EL (cell line): ENCODE measurements at places on chromosomes 5 and 9.

DNA sequence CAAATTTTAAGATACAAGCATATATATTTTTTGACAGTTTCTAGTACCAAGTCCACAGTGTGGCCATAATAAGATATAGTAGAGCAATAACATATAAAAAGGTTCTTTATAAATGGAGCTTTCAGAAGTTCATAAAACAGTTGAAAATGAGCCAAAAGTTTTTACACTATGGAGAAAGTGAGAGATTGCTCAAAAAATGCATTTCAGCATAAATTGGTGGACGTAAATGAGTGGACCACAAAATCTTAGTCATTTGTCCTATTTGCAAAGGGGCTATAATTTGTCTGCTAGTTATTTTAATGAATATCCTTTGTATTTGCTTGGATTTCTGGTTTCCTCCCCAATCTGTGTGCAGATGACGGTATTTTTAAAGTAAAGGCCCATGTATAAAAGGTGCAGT, 159.4 kb upstream of the DAP start:
- DNase-seq, result no peak

DNA sequence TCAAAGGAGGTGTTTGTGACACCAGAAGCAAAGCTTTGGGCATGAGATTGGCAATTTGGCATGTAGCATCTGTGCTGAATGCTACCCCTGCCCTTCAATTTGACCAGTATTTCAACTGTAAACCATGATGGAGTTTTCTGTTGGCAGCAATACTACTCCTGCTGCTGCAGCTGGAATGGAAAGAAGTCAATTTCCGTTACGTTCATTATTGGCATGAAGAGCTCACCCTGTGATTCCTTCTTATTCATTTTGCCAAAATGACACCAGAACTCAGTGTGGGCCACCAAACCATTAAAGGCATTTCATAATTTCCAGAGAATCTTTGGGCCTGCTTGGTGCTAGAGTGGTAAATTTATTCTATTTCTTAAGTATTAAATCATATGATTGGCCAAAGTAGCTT, 433.1 kb upstream of the DMAC1 start:
- DNase-seq, result no peak

GRCh38 chr9:8389531-8389930, 590.0 kb upstream of the DMAC1 start:
- no peak for DNase-seq

DNA sequence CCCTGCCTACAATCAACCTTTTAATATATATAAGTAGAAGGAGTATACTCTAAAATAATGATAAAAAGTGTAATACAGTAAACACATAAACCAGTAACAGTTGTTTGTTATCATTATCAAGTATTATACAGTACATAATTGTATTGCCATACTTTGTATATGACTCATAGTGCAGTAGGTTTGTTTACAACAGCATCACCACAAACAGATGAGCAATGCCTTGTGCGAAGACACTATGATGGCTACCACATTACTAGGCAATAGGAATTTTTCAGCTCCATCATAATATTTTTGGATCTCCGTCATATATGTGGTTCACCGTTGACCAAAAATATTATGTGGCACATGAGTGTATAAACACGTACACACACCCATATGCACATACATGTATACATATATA, 69.7 kb upstream of the APC start:
- DNase-seq, result peak; percentile 30

DNA sequence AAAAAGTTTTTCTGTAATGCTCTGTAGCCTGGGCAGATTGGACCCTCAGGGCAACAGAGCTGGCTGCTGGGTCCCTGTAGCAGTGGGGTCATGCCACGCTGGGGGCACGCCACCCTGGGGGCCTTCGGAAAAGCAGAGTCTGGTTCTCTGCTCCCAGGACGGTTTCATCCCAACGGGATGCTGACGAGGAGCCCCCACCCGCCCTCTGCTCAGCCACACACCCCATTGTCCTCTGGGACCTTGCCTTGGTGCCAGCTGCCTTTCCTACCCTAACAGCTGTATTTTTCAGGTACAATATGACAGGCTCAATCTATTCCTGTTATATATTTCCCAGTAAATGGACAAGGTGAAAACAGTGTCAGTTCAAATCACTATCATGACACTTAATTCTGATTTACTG, 29.0 kb upstream of the MVB12B start:
- DNase-seq, result no peak

DNA sequence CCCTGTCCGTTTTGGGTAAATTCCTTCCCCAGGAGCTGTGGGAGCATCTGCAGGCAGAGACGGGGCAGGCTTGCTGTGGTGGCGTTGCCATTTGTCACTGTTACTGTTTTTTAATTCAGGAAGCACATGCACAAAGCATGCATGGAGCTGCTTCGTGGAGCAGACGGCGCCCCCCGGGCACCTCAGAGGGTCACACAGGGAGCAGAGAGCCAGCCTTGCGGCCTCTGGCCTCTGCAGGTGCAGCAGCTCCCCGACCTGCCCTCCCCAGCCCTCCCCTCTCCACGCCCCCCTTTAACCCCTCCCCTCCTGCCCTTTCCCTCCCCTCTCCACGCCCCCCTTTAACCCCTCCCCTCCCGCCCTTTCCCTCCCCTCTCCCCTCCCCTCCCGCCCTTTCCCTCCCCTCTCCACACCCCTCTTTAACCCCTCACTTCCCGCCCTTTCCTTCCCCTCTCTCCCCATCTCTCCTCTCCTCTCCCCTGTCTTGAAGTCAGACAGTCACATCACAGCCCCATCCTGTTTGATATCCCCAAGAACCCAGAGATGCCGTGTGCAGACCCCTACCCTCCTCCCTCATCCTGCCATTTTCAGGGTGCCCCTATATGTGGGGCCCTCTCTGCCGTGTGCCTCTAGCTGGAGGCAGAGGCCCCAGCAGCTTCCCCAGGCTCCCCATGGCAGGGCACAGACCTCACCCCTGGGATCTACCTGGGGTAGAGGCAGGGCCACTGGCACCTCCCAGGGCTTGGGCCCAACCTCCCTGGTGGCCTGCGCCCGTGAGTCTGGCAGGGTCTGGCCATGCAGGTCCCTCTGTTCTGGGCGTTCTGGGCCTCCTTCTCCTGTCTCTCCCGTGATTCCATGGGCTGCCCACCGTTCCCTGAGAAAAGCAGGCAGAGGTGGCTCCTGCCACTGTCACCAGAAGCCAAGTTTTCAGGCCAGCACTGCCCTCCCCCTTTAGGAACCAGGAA, 29.6 kb upstream of the UBAC1 start:
- DNase-seq, result peak; percentile 73

DNA sequence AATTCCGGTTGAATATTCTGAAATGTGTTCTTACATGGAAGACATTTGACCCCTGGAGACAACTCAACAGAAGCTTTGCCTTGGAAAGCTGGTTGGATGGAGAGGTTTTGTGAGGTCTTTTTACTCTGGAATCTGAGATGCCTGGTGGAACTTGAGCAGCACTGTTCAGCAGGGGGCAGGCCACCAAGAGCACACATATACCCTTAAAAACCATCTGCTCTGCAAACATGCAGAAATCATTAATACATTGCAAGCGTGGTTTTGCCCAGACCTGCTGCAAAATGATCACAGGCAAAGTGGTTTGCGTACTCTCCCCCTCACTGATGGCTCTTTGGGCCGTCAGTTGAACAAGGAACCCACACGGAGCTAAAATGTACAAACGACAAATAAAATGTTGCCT, 32.8 kb upstream of the DAP start:
- DNase-seq, result no peak

DNA sequence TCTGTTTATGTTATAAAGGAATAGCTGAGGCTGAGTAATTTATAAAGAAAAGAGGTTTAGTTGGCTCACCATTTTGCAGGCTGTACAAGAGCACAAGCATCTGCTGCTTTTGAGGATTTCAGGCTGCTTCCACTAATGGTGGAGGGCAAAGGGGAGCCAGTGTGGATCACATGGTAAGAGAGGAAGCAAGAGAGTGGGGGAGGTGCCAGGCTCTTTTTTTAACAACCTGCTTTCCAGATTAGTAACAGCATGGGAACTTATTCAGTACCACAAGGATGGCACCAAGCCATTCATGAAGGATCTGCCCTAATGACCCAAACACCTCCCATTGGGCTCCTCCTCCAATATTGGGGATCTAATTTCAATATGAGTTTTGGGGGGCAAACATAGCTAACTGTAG, 40.4 kb downstream of the CCL28 start:
- no peak for DNase-seq

DNA sequence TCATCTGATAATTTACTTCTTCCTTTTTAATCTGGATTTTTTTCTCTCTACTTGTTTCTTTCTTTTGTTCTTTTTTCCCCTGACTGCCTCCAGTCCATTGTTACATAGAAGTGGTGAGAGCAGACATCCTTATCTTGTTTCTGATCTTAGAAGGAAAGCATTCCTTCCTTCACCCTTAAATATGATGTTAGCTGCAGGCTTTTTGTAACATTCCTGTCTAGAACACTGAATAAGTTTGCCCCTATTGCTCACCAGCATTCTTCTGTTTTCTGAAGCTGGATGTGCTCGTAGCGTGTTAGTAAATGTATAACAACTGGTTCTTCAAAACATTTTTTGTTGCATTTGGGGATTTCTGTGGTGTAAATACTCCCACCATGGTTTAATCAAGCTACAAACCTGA, 136.7 kb upstream of the NFIL3 start:
- DNase-seq, result peak; percentile 64

DNA sequence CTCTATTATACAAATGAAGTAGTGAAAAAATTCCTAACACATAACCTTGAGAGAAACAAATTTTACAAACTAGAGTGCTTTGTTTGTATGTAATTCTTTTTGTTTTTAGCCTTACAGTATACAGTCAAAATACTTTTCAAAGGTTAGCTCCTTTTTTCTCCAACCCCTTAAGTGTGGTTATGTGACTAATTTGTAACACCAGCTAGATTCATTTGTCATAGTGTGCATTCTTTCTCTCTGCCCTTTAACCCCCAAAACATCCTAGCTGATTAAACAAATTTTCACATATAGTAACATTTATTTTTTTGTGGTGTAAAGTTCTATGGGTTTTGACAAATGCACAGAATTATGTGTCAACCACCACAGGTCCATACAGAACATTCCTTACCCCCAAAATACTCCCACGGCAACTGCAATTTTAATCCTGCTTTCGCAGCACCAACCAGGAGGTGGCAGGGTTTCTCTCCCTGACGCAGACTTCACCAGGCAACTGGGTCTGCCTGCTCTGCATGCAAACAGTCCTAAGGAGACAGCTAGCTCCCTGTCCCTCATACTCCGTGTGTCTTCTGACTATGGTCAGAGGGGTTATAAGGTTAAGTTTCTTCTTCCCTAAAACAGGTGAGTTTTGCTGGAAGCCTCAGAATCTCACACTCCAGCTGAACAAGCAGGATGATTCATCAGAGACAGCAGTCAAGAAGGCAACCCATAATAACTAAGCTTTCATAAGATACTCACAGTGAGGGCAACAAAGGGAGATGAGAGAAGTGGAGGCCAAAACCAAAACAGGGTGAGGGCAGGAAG, 44.5 kb upstream of the NR5A1 start:
- DNase-seq, result peak; percentile 80

DNA sequence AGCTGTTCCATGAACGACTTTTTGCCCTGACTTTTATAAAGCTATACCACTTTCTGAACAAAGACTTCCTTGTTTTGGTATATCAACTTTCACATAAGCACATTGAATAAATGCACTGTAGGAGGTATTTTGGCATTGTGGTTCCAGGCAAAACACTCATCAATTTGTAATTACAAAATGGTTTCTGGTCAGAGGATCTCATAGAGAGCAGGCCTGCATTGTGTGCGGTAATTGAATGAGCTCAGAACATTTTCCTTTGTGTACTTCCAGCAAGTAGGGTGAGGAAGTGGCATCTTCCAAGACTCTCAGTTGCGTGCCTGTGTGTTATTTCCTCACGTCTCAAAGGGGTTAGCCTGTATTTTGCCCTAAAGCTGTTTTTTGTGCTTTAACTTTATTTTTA, 89.2 kb downstream of the PDE6A start:
- no peak for DNase-seq

GRCh38 chr5:102617191-102618187, 118.7 kb upstream of the SLCO6A1 start:
- DNase-seq, result no peak

DNA sequence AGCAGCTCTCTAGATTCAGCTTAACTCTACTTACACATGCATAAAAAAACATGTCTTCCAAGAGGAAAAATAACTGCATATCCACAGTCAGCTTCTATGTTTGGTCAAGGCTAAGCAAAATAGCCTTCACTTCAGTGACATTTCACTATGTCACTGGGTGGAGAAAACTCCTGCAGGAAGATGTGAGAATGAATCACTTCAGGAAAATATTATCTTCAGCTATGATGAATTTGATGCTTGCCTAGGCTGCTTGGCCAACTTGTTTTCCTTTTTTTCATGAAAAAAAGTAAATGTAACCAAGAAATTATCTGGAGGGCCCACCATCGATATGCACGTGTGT, 143.0 kb upstream of the ZNF608 start:
- DNase-seq, result no peak

GRCh38 chr9:77735494-77735893, 87.4 kb upstream of the GNA14 start:
- peak; percentile 30 for DNase-seq

DNA sequence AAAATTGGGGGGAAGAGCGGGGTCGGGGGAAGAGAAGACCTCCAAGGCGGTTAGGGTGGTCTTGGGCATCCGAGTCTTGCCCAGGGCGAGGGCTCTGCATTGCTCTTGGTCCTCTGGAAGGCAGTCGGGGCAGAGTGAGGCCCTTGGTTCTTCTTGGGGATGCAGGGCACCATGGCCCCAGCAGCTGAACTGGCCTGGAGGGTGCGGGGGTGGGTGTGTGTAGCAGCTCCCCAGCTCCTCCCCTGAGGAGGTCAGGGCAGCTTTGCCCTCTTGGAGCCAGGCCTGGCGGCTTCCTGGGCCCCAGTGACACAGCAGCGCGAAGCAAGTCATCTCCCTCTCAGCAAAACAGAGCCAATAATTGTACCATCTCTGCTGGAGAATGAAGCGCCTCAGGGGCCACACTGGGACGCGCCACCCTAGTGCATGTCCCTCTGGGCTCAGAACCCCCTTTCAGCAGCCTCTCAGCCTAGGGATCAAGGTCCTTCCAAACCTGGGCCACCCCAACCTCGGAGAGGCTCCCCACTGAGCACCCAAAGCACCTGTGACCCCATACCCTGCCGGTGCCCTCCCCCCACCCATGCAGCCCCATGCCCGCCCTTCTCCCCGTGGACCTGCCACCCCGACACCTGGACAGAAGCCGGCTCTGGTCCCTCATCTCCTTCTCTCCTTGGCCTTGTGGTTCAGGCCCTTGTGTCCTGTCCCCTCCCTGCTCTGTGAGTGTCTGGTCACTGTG, 10.4 kb upstream of the RXRA start:
- DNase-seq, result no peak

DNA sequence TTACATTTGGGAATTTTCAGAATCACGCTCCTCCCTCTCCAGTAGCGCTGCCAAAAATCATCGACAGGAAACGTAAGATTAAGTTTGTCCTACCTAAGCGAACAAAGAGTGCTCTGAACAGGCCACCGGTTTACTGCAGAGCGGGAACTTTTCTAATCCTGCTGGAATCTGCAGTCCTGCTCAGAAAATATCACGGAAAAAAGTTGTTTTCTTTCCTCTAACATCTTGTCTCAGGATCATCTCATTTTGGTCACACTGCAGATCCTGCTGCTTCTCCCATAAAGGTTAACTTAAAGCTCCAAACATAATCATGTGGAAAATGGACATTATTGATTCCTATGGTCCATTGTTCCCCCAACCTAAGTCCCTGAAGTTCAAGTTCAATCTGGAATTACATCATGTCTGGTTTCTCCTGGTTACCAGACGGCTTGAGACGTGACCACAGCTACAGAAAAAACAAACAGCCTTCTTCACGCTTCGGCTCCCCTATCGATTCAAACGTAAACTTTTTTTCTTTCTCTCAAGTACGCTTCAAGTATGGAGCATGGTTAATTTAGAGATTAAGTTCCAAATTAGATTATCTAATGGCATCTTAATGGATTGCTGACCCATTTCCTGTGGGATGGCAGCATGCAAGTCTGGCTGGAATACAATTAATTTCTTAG, 217.6 kb downstream of the NFIB start:
- DNase-seq, result peak; percentile 17
